ENCODE measurements at places on chromosomes 1 and 21. TPM values are rescaled to one million over a fixed set of nuclear protein-coding genes. Genes with fewer than 3 reads are reported as not detected.

DNA sequence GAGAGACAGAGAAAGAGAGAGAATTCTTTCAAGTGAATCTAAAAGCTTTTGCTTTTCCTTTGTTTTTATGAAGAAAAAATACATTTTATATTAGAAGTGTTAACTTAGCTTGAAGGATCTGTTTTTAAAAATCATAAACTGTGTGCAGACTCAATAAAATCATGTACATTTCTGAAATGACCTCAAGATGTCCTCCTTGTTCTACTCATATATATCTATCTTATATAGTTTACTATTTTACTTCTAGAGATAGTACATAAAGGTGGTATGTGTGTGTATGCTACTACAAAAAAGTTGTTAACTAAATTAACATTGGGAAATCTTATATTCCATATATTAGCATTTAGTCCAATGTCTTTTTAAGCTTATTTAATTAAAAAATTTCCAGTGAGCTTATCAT is 117.6 kb downstream of the PTPRC start:
- DNase-seq: no peak

GRCh38 chr1:44949286-44949685 is 37.1 kb downstream of the EIF2B3 start:
- no peak for DNase-seq

GRCh38 chr1:8239306-8240023 is 78.4 kb upstream of the SLC45A1 start:
- no peak for DNase-seq

DCDC2B gene
- total RNA-seq: not detected

GRCh38 chr1:179743679-179744400 is 749 bp downstream of the FAM163A start:
- DNase-seq: no peak

DNA sequence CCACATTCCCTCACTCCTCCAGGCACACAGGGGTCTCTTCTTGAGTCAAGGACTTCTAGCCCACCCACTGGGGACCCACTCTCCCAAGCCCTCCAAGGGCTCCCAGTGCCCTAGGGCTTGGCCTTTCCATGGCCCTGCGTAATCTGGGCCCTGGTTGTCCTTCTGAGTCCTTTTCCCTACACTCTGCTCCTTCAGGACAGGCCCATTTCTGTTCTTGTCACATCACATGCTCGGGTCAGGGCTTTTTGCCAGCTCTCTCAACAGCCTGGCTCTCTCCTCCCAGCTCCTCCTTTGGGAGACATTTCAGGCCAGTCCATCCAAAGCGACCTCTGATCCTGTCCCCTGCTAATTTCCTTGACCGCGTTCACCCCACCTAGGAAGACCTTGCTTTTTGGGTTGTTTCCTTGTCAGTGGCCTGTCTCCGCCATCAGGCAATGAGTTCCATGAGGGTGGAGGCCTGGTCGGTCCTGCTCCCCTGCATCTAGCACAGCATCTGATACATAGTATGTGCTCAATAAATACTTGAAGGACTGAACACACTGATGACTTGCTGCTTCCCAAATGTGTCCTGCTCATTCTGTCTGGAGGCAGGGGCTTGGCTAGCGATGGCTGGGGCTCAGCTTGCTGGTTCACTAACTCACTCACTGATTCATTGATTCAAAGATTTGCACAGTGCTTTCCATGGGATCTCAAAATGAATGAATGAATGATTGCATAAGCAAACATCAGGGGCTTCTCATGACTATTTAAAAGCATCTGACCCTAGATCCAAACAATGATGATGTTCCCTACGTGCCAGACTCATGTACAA is 44.8 kb downstream of the DHRS3 start:
- DNase-seq: no peak

GRCh38 chr1:72946903-72947499 is 664.7 kb upstream of the NEGR1 start:
- DNase-seq: no peak

DNA sequence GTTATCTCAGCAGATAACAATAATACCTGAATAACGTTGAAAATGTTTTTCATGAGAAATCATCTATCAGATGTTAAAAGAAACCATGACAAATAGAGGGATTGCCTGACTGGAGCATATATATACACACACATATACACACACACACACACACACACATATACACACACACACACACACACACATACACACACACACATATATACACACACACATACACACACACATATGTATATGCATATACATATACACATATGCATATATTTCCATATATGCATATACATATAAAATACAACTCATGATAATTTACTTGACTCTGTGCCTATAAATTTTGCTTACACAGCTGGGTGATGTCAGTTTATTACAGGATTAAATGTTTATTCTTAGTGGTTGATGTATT is 847.3 kb upstream of the ADAMTS5 start:
- no peak for DNase-seq

OR2G6 gene
- total RNA-seq: not detected

- no peak for DNase-seq
Observed at GRCh38 chr1:167791281-167792187, 69.8 kb downstream of the MPZL1 start.

All from urinary bladder (tissue), 4 donors.